Cerebellum (tissue), 4 donors: ENCODE measurements at places on chromosomes 16 and 17. TPM values are rescaled to one million over a fixed set of nuclear protein-coding genes. Genes with fewer than 3 reads are reported as not detected.

C17orf50 gene
- not detected for total RNA-seq

UTS2R gene
- not detected for total RNA-seq

COX6A2 gene
- not detected for total RNA-seq

CLDN7 gene
- 0.54 TPM for total RNA-seq

C17orf78 gene
- total RNA-seq: not detected

KRT23 gene
- not detected for total RNA-seq

SLC12A3 gene
- total RNA-seq: not detected

TEKT3 gene
- 0.82 TPM for total RNA-seq

CDH1 gene
- total RNA-seq: 2.0 TPM

TMEM132E gene
- total RNA-seq: 3.4 TPM

BAHCC1 gene
- total RNA-seq: 20.5 TPM

CD300H gene
- not detected for total RNA-seq

DHRS7B gene
- 12.8 TPM for total RNA-seq

TBC1D3E gene
- not detected for total RNA-seq

ARL16 gene
- 29.0 TPM for total RNA-seq

HSPB9 gene
- total RNA-seq: 0.18 TPM
